ENCODE measurements at places on chromosomes 11 and 22.

- no peak for DNase-seq
These were observed 342.1 kb downstream of the CTTN start for GRCh38 chr11:70740488-70740851.

DNA sequence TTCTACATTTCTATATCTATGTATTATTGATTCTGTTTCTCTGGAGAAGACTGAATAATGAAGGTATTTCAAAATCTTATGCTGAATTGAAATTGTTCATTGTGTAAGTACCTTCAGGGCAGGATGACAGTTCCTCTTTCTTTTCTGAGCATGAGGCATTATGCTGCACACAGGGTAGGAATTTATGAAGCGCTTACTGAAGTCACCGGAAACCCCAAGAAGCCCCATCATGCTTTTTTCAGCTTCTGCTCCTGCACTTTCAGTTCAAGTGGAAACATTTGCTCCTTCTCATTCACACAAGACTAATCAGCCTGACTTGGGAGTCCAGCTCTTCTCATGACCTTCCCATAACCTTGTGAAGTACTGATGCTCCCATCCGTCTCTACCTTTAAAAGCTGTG, 314.7 kb upstream of the SORL1-AS1 start:
- no peak for DNase-seq

- DNase-seq, result no peak
These were observed 1306.6 kb downstream of the BRD1 start for GRCh38 chr22:48520884-48521588.

- no peak for DNase-seq
These were observed 23.9 kb upstream of the ELFN2 start for GRCh38 chr22:37451218-37451617.

- DNase-seq, result no peak
These were observed 61.0 kb downstream of the LARGE2 start for GRCh38 chr11:45983471-45983845.

DNA sequence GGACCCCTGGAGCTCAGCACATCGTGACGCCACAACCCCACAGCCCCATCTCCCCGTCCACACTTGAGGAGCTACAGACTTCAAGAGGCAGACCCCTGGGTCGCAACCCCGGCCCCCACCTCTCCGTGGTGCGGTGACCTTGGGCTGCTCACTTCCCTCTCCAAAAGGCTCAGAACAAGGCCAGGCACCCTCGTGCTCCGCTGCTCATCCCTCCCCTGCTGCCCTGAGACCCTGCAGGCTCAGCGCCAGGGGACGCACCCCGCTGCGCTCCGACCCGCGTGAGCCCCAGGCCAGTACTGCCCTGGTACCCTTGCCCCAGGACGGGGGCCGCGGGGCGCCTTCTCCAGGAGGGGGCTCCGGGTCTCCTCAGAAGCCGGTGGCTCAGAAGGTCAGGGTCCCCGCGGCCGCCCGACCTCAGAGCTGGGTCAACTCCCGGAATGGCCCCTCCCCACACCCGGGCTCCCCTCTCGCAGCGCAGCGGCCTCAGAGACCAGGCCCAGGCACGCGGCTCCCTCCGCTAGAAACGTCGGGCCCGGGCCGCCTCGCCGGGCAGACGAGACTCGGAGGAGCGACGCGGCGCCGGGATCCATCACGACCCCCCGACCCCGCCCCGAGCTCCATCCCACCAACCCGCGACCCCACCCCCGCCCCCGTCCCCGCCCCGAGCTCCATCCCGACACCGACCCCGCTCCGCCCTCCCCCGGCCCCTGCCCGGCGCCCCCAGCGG, 563 bp downstream of the GATD1 start:
- peak; percentile 23 for DNase-seq

DNA sequence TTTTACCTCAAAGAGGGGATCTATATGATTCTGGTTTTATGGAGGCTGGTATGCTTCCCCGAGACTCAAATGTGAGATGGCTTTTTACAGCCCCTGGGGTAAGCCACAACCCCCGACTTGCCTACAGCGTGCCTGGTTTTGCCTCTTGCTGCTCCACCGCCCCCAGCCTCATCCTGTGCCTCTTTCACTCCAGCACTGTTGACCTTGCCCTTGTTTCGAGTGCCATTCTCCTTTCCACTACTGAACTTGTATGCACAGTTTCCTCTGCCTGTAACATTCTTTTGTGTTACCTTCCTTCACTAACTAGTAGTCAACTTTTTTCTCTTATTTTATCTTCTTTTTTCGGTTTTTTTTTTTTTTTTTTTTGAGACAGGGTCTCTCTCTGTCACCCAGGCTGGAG, 219.0 kb upstream of the ZBED5 start:
- no peak for DNase-seq

DNA sequence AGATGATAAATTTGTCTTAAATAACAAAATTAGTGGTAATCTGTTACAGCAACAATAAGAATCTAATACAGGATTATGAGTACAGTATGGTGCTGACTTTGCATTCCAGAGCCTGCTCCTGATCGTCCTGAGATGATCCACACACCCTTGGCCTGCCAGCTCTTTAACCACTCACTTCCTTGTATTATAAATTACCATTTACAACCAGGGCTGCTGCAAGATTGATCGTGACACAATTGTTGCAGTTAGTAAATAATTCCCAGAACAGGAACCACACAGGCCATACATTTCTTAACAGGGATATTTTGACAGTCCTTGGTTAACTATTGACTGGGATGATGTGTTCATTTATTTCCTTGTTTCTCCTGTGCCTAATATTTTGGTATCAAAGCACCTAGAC, 3.8 kb upstream of the CBLIF start:
- DNase-seq, result no peak

- DNase-seq, result no peak
These were observed 638.5 kb downstream of the NELL1 start for GRCh38 chr11:21307874-21308273.
